NCI-H774 (cell line): ENCODE measurements at places on chromosomes 11 and 22.

DNA sequence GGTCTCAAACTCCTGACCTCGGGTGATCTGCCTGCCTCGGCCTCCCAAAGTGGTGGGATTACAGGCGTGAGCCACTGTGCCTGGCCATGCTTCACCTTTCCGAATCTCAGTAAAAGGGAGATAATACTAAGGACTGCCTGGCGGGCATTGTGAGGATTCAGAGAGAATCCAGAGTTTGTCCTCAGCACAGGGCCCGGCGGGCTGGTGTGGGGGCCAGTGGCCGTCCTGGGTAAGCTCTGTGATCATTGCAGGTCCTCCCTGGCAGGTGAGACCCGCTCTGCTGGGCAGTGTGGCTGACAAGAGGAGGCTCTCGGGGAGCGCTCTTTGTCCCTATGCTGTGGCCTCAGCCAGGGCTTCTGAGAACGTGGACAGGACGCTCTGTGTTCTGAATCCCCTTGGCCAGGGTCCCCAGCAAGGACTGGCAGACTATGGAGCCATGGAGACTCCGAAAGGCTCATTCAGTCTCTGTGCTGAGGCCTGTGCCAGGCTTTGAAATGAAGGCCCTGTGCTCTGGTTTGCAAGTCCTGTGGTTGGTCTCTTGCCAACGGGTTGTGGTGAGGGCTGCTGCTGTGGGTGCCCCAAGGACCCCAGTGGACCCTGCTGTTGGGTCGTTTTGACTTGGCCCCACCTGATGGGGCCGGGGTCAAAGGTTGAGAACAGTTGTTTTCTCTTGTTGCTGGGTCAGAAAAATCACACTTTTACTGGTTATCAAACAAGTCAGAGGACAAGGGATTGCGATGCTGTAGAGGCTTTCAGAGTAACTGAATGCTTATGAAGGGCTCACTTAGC is 2.1 kb downstream of the TPCN2 start:
- DNase-seq: no peak

DNA sequence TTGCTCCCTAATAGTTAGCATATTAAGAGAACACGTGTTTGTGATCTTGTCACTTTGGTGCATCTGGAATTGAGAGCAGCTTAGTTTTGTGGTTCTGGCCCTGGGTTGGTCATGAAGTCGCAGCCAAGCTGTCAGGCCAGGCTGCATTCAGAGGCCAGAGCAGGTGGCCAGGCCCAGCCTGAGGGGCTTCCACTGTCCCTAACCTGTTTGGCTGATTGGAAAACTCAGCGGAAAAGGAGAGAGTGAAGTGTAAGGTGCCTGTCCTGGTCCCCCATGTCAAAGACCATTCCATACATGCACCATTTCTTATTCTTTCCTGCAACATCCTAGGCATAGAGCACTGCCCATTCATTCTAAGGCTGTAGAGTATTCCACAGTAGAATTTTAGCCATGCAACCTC is 111.5 kb upstream of the IGLL5 start:
- no peak for DNase-seq

- no peak for DNase-seq
Measured at GRCh38 chr11:74971424-74971823, 17.3 kb upstream of the NEU3 start.

DNA sequence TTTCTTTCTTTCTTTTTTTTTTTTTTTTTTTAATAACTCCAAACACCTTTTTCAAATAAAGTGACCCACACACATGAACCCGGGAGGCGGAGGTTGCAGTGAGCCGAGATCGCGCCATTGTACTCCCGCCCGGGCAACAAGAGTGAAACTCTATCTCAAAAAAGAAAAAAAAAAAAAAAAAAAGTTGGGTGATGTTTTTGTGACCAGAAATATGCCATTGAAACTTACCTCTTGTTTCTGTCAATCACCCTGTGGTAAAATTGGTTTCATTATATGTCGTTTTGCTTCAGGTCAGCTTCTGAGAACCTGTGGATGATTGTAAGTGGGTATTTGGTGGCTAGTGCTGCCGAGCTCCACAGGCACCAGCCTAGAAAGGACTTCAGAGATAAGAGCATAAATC is 238.8 kb downstream of the TBC1D22A start:
- no peak for DNase-seq

GRCh38 chr22:35303029-35303624 is 3.4 kb downstream of the TOM1 start:
- no peak for DNase-seq
